ENCODE measurements at places on chromosomes 7 and 10.
A peak's percentile ranks its signal among the peaks of the same experiment; 100 is the strongest.

DNA sequence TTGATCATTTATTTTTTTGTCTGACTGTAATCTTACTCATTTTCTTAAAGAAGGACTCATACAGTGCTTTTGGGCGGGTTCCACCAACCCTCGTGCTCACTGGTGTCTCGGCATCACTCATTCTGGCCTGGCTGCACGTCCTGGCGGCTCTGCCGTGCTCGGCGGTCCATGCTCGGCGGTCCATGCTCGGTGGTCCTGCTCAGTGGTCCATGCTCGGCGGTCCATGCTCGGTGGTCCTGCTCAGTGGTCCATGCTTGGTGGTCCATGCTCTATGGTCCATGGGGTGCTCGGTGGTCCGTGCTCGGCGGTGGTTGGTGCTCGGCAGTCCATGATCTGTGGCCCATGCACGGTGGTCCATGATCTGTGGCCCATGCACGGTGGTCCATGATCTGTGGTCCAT is 72.5 kb downstream of the WDR37 start:
- no peak for DNase-seq

- DNase-seq = no peak
Measured at GRCh38 chr7:98341106-98341505, 59.6 kb downstream of the BRI3 start.

DNA sequence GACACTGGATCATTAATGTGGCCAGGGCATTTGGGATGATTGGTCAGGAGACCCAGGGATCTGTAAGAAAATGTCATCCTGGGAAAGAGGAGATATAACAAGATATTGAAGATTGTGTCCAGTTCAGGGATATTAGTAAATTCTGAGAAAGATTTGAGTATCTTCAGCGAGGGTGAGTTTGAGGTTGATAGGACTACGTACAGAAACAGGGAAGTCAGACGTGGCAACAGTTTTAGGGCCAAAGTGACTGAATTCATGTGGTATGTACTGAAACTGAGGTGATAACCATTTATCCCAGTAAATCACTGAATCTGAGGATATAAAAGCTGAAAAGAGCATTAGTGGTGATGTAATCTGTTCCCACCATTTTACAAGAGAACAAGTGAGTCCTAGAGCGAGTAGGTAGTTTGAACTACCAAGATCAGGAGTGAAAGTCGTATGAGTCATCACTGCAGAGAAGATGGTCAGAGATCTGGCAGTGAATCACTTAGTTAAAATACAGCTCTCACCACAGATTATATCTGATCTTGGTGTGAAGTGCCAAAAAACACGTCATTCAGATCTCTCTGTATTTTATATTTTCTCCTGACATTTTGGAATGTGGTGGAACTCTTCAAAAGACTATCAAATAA is 220.5 kb downstream of the CDK14 start:
- DNase-seq = peak; percentile 98

GRCh38 chr7:132276234-132276630 is 300.0 kb downstream of the PLXNA4 start:
- peak; percentile 58 for DNase-seq

DNA sequence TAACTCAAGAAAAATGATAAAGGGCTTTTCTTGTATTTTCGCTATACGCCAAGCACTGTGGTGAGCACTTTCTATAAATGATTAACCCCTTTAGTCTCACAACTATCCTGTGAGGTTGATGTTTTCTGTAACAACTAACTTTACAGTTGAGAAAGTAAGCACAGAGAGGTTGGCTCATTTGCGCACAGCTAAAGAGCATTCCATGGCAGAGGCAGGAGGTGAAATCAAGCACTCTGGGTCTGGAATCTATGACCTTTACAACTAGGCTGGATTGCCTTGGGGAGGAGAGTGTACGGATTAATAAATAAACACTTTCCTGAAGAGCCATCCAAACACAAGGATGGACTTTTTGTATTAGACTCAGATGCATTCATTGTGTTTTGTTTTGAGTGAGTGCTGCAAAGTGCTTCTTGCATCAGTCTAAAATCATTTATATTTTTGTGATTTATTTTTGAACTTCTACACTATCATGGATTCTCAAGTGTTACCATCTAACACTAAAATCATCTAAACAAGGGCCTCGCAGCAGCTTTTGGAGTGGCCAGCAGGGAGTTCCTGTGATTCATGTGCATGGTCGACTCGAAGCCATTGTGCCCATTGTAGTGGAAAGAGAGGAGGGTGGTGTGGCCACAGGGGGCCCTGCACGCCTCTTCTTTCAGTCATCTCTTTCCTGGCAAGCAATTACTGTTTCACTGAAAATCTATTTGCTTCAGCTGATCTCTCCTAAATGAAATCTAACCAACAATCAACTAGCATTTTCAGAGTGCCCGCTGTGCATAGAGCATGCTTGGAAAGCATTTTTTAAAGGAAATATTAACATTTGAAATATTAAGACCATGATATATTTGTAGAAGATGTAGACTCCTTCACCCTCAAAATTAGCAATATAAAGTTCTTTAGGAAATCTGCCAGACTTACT is 633.4 kb upstream of the COBL start:
- peak; percentile 97 for DNase-seq

- no peak for DNase-seq
Measured at GRCh38 chr10:69908124-69908523, 106.4 kb downstream of the COL13A1 start.
